ENCODE measurements at places on chromosomes 2 and 18.

DNA sequence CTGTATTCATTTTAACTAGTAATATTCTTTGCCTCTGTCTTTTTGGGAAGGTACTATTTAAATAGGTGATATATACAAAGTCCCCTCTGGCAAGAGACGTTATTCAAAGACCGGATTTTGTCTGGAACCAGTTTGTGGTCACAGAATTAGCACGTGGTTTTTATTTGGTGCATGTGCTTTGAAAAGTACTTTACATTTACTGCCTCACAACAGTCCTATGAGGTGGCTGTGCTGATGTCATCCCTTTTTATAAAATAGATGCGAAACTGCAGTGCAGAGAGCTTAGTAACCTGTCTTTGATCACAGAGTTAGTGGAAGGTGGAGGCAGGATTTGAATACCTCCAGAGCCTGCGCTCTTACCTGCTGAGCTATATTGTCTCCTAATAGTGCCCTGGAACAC, 4.0 kb downstream of the LPIN1 start:
- DNase-seq: no peak

- no peak for DNase-seq
Measured at GRCh38 chr18:37473195-37473840, 92.3 kb downstream of the CELF4 start.

- DNase-seq: no peak
Measured at GRCh38 chr2:154912215-154912614, 213.7 kb downstream of the KCNJ3 start.

- DNase-seq: no peak
Measured at GRCh38 chr2:196171946-196172345, 568 bp upstream of the STK17B start.

DNA sequence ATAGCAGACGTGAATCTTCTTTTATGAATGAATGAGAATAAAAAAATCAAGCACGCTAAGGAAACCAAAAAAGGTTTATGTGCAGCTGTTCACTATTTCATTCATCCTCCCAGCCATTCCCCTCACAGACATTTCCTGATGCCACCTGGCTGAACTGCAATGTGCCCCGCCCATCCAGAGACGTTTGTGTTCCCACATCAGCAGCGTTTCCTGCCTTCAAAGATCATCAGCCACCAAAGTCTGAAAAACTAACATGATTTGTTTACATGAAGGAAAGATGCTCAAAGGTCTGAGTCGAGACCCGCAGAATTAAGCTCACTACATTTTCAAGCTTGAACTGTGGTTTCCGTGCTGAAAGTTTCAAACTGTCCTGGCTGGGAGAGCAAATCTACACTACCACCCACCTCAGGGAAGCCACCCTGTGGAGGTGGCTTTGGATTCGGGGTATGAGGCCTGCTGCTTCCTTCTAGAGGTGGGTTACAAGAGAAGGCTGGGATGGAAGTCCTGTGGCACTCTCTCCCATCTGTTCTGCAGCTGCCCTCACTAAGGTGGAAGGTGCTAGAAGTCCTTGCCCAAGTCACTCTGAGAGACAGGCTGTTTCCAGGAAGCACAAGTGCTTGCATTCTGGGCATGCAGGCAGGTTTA, 201.3 kb upstream of the OSR1 start:
- no peak for DNase-seq

- DNase-seq: no peak
Measured at GRCh38 chr2:109324861-109325260, 195.9 kb downstream of the SH3RF3 start.

- DNase-seq: no peak
Measured at GRCh38 chr2:239443666-239444567, 43.1 kb upstream of the HDAC4 start.

GRCh38 chr2:73260338-73260984, 23.8 kb downstream of the FBXO41 start:
- no peak for DNase-seq

DNA sequence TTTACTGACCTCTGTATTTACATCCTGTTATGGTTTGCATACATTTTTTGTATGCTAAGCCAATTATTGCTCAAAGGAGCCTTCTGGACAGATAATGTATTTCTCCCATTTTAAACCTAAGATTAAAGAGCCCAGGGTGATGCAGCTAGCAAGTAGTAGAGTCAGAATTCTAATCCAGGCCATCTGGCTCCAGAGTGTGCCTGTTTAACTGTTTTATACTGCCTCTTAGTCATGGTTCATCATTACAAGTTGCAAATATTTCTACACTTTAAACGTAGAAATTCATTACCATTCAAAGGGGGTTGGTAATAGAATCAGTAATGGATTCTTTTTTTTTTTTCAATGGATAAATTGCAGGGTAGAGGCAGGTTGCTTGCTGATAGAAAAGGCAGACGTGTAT, 52.4 kb downstream of the EPC2 start:
- no peak for DNase-seq

DNA sequence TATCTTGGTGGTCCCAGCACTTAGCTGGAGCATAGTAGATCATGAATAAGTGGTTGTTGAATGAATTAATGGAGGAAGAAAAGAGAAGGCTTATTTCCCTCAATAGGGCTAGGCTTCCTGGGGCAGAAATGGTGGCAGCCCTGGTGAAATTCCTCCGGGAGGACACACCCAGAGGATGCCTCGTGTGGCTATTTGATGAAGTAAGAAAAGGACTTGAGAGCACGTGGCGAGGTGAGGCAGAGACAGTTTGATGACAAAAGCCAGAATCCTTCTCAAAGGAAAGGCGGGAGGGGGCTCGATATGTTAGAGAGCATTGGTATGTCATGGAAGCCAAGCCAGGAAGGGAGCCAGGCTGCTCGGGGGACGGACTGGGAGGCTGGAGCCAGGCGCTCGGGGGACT, 14.7 kb downstream of the FAM228A start:
- DNase-seq: no peak

DNA sequence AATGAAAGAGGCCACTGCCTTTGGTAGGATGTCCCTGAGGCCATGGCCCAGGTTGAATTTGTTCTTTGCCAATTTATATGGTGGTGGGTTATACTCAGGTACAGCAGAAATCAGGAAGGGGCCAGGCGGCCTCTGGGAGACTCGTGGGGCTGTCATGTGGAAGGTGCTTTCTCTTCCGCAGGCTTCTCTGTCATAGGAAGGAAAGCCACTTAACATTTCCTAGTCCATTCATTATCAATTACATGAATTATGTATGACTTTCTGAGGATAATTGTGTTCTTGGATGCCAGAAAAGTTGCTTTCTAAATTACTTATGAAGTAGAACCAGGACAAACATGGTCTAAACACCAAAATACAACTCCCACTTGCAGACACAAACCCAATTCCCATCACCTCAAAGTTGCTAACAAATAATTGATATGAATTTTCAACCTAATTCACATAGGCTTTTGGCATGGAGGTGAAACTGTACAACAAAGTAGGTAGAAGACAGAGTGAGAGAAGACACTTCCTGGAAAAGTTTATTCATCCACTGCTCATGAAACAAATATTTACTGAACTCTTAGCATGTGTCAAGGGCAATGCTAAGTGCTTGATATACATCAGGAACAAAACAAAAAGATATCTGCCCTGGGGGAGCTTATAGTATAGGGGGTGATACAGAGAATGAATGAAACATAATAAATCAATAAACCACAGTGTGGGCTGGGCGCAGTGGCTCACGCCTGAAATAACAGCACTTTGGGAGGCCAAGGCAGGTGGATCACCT, 50.5 kb upstream of the CHMP1B start:
- no peak for DNase-seq

DNA sequence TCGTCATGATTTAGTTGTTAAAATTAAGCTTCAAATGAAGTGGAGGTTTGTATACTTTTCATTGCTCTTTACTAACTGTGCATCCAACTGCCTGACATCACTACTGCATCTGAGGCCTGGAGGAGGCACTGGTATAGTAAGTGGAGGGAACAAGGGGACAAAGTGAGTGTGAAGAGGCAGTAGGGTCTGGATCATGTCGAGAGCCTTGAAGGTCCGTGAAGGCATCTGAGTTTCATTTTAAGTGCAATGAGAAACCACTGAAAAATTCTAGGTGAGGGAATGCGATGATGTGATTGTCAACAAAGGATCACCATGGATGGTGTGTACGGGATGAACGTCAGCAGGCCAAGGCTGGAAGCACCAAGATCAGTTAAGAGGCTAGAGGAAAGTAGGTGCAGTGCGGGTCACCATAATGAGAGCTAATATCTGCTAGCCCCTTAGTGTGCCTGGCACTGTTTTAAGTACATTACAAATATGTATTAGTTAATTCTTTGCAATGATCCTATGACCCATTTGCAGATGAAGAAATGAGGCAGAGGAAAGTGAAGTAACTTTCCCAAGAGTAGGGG, 96.1 kb downstream of the CABYR start:
- DNase-seq: no peak

DNA sequence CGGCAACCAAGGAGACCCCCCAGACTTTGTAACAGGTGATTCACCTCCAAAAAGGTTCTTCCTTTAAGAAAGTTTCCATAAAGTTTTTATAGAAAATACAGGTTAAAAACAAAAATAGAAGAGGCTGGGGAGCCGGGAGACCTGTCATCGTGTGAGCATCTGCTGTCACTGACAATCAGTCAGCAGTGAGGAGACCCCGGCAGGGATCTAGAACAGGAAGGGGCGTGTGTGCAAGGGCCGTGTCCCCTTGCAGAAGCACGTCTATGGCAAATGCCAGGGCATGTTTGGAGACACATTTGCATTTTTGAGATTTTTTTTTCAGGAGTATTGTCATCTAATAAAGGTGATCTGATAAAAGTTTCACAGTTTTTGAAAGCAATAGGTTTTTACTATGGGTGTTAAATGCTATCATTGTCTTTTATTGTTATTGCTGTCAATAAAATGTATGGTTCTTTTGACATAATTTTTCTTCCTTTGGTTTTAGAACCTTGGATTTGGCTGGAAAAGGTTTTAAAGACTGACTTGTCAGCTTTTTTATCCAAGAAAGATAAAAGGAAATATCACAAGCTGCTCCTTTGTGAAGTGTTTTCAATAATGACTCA, 52.1 kb downstream of the MTCL1 start:
- DNase-seq: no peak

DNA sequence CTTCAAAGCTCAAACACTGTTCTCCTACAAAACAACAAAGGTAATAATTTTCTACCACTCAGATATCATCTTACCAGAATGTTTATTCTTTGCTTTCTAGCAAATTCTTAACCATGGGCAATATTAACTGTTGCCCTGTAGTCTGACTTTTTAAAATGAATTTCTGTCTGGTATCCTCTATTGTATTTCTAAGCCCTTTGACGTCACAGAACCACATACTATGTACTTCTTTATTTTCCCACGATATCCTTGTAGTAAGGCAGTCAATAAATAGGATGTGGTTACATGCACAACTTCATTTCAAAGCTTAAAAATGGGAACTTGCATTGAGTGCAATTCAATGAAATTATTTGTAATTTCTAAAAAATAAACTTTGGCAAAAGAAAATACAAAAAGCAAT, 58.7 kb downstream of the THADA start:
- no peak for DNase-seq

GRCh38 chr2:204591225-204591624, 46.0 kb downstream of the PARD3B start:
- DNase-seq: no peak

DNA sequence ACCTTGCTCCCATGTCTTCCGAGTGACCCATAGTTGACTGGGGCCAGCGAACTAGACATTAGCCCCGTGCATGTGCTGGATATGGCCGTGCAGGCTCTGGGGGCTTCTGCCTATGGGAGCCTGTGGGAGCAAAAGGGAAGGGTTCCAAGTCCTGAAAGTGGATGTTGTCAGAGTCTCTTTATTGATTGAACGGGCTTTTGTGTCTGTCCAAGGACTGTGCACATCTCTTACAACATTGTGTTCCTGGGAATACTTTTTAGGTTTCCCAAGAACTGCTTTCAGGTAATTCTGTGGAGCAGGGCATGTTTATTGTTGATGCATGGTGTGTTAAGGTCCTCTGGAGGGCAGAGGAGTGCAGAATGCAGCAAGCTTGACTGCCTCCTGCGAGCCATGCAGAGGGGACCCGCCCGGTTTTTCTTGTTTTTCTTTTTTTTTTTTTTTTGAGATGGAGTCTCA, 5.0 kb downstream of the RNF144A start:
- no peak for DNase-seq

DNA sequence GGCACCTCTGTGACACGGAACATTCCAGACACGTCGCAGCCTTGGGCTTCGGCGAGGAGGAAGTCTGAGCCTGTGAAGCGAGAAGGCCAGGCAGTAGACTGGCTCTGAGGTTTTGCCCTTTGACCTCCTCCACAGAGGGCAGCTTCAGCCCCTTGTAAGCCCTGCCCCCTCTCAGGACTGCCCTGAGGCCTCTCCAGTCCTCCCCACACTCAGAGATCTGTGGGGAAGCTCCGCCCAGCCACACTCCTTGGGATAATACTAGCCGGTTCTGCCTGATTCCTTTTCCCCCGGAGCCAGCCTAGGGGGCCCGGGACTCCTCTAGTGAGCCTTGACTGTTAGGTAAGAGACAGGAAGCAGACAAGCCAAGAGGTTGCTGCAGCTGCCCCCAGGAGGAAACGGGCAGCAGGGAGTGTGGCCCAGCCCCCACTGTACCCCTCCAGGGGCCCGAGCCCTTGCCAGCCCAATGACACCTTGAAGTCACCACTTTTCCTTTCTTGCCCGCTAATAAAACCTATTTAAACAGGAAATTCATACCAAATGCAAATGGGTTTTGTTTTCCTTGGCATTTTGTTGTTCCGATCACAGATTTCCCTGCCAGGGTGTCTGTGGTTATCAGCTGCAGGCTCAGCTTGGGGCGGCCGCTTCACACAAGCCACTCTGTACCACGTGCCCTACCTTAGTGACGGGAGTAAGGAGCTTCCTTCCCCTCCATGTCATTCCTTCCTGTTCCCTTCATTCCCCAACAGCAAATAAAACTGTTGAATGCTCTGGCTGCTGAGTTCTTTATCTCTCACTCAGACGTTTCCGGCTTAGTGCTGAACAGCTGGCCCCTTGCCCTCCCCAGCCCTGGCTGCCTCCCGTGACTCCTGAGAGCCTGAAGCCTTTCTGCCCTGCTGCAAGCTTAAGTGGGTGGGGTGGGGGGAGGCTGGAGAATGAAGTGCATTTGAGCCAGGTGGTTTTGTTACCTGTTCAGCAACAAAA, 124.7 kb downstream of the CABLES1 start:
- no peak for DNase-seq

- no peak for DNase-seq
Measured at GRCh38 chr2:145845207-145845894, 1325.4 kb upstream of the ZEB2 start.

Measured in stimulated activated CD4-positive, alpha-beta T cell treated with anti-CD3 and anti-CD28 coated beads, Interleukin-12 subunit alpha, Interleukin-12 subunit beta, amount 100 ng/mL, for 48 hours (primary cell).